ENCODE measurements at places on chromosomes 16 and 17.

DNA sequence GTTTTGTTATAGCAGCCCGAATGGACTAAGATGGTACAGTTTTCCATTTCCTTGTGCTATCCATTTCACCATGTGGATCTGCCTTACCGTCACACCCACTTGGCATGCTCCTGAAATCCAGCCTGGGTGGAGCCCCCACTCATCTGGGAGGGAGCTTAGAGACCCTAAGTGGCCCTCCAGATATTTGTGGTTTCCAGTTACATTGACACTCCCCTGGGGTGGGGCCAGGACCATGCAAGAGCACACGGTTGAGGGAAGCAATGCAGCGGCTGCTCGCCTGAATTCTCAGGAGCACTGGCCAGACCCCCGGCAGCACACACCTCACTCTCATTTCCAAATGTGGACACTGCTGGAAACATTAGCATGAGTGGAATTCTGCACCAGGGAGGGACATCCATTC, 231.1 kb downstream of the UTP18 start:
- no peak for DNase-seq

DNA sequence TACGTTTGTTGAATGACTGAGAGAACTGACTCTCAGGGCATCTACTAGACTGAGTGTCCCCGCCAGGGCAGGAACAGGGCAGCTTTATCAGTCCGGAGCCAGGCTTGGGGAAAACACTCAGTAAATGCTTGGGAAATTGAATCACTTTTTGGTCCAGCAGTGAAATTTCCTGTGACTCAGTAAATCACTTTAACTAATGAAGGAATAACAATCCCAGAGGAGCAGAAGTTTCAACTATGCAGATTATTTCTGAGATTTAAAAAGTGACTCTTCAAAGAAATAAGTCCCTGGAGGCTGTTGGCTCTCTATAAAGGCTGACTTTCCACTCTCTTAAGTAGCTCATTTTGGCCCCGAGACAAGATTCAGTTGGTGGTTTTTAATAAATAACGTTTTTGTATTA, 101.8 kb downstream of the FOXL1 start:
- DNase-seq: no peak

- DNase-seq: no peak
These were observed 138.5 kb downstream of the PITPNC1 start for GRCh38 chr17:67515490-67516083.

GRCh38 chr17:66978514-66979061, 14.1 kb downstream of the CACNG4 start:
- no peak for DNase-seq

- DNase-seq: no peak
These were observed 387.1 kb downstream of the XYLT1 start for GRCh38 chr16:17083628-17084027.

DNA sequence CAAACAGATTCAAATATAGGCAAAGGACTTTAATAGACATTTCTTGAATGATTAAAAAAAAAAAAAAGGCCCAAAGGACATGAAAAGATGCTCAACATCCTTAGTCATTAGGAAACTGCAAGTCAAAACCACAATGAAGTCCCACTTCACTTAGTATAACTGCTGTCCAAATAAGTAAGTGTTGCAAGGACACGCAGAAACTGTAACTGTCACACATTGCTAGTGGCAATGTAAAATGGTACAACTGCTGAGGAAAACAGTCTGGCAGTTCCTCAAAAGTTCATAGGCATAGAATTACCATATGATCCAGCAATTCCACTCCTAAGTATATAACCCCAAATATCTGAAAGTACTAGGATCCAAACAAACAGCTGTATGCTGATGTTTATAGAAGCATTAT, 112.7 kb downstream of the BRIP1 start:
- DNase-seq: no peak

DNA sequence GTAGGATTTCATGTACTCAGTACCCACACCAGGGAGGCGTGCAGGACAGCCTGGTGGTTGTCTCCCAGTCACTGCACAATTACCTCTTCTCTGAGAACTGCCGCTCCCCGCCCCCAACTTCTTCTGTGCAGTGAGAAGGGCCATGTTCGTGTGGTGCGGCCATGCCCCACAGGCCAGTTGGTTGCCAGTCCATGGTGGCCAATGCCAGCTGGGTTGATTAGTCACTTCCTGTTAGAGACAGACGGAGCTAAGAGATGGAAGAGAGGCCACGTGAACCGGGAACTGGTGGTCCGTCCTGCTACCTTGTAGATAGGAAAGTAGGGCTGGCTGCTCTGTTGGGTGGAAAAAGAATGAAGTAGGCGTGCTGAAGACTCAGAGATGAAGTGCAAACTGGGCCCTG, 206.5 kb downstream of the ABCC12 start:
- no peak for DNase-seq

- DNase-seq: no peak
These were observed 61.3 kb upstream of the SDK2 start for GRCh38 chr17:73705594-73705993.

DNA sequence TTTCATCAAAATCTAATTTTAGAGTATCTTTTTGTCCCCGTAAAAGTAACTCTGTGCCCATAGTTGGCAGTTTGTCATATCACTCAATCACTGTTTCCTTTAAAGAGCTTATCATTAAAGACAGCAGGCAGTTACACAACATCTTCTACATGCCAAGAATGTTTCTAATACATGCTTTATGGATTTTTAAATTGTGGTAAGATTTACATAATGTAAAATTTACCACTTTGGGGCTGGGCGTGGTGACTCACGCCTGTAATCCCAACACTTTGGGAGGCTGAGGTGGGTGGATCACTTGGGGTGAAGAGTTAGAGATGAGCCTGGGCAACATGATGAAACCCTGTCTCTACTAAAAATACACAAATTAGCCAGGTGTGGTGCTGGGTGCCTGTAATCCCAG, 687.2 kb downstream of the WWOX start:
- DNase-seq: no peak

All from Karpas-422 (cell line).